ENCODE measurements at places on chromosomes 11 and 22.
A peak's percentile ranks its signal among the peaks of the same experiment; 100 is the strongest.

DNA sequence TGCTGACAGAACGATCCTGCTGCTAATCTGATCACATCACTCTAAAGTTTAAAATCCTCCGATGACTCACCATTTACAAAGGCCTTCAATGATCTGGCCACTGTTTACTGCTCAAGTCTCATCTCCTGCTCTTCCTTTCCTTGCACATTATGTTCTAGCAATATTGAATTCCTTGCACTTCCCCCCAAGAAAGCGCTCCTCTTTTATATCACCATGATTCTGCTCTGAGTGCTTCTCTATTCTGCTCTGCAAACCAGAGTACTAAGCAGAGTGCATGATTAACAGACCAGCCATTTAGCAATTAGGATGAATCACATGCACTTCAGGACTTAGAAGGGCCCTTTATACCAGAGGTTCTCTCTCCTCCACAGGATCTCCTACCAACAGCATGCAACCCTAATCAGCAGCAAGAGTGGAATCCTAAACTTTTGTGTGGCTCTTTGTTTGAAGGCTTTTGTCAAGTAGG, 1122.8 kb upstream of the CCDC90B start:
- no peak overlapping the region for H3K4me3 ChIP-seq
- H3K27me3 ChIP-seq: no peaks in the 10 kb centered on the region
- no peak overlapping the region for H3K27ac ChIP-seq

- no peaks in the 10 kb centered on the region for H3K36me3 ChIP-seq
- DNase-seq: no peak
- H3K27me3 ChIP-seq: no peaks in the 10 kb centered on the region
- H3K4me1 ChIP-seq: no peaks in the 10 kb centered on the region
These were observed 256.9 kb downstream of the SOX6 start for GRCh38 chr11:16099343-16099900.

DNA sequence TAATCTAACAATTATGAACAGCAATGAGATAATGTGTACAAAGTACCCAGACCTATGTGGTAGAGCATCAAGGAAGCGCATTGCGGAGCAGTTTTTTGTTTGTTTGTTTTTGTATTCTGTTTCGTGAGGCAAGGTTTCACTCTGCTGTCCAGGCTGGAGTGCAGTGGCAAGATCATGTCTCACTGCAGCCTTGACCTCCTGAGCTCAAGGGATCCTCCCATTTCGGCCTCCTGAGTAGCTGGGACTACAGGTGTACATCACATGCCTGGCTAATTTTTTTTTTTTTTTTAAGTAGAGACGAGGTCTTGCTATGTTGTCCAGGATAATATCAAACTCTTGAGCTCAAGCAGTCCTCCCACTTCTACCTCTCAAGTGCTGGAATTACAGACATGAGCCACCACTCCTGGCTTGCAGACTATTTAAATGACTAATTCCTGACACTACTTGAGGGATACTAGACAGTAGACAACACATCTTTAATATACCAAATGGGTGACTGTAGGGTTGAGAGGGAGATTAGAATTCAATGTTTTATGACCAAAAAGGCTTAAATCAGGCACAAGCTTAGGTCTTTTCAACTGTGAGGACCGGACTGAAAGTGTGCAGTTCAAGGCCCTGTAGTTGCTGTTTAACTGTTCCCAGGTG, 12.7 kb downstream of the OR51B4 start:
- H3K36me3 ChIP-seq: no peaks in the 10 kb centered on the region
- H3K4me1 ChIP-seq: no peaks in the 10 kb centered on the region
- DNase-seq: no peak
- H3K27ac ChIP-seq: no peak overlapping the region
- no peaks in the 10 kb centered on the region for H3K27me3 ChIP-seq

DNA sequence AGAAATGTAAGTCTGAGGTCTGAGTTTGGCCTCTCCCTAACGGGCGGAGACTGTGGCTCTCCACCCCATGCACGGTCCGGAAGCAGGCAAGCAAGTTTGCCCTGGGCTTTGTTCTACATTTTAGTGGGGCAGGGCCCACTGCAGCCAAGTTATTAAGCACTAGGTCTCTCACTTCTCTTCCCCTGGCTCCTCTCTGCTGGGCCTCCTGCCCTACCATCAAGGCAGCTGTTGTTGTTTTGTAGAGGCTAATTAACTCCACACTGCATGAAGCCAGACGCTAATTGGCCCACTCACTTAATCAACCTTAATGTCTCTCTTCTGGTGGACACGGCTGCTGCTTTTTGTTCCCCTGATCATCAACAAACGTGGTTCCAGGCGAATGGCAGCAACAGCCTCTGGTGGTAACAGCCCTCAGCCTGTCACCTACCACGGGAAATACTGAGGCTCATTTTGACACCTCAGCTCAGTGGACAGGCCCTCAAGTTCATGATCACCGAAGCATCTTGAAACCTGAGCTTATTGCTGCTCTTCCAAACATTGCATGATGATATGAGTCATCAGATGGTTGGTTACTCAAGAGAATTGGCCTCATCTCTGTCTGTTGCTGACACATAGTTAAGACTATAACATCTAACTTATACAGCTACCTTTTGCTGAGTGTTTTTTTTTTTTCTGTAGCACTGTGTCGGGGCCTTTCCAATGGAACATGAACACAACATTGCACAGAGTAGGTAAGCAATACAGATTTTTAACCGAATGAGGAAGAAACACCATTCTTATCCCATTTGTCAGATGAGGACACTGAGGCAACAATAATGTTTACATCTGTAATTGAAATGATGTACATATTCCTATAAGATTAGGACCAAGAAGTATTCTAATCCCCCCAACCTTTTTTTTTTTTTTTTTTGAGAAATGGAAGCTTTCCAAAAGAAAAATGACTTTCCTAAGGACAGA, 20.8 kb upstream of the LMO2 start:
- no peak overlapping the region for H3K27ac ChIP-seq
- H3K27me3 ChIP-seq: peaks cover 81% of the 10 kb centered on the region
- H3K4me1 ChIP-seq: peaks cover 5% of the 10 kb centered on the region
- no peak for DNase-seq

- peaks cover 91% of the 10 kb centered on the region for H3K36me3 ChIP-seq
- no peak for DNase-seq
- peaks cover 29% of the 10 kb centered on the region for H3K4me1 ChIP-seq
- no peak overlapping the region for H3K4me3 ChIP-seq
These were observed 3.9 kb downstream of the ACP2 start for GRCh38 chr11:47244448-47245350.

GRCh38 chr11:41392596-41392995, 66.9 kb downstream of the LRRC4C start:
- H3K4me1 ChIP-seq: no peaks in the 10 kb centered on the region
- no peak overlapping the region for H3K27ac ChIP-seq
- H3K36me3 ChIP-seq: no peaks in the 10 kb centered on the region

DNA sequence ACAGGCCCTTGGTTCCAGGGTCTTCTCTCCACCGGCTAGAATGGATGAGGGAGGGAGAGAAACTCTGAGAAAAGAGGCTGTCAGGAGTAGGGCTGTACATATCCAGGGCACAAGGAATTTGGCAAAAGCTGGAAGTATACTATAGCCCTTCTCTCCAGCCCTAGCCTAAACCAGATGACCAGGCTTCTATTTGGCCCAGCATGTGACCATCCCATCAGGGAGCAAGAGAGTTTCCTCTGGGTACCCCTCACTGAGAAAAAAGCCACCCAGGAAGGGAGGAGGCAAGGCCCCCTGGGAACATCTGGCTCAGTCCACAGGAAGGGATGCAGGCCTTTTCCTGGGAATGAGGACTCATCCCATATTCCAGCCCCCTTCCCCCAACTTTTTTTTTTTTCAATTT, 8.3 kb downstream of the CD44 start:
- peak overlapping the region; percentile 98 for H3K27ac ChIP-seq
- H3K27me3 ChIP-seq: no peaks in the 10 kb centered on the region
- peaks cover 96% of the 10 kb centered on the region for H3K4me1 ChIP-seq
- DNase-seq: no peak

GRCh38 chr11:127859941-127860354, 727.4 kb downstream of the ETS1 start:
- no peak overlapping the region for H3K27ac ChIP-seq
- no peaks in the 10 kb centered on the region for H3K36me3 ChIP-seq
- no peak for DNase-seq

GRCh38 chr11:17978553-17979287, 34.1 kb downstream of the SERGEF start:
- peaks cover 3% of the 10 kb centered on the region for H3K4me1 ChIP-seq
- peaks cover 69% of the 10 kb centered on the region for H3K36me3 ChIP-seq
- H3K27ac ChIP-seq: no peak overlapping the region
- no peaks in the 10 kb centered on the region for H3K27me3 ChIP-seq
- peak; percentile 43 for DNase-seq

DNA sequence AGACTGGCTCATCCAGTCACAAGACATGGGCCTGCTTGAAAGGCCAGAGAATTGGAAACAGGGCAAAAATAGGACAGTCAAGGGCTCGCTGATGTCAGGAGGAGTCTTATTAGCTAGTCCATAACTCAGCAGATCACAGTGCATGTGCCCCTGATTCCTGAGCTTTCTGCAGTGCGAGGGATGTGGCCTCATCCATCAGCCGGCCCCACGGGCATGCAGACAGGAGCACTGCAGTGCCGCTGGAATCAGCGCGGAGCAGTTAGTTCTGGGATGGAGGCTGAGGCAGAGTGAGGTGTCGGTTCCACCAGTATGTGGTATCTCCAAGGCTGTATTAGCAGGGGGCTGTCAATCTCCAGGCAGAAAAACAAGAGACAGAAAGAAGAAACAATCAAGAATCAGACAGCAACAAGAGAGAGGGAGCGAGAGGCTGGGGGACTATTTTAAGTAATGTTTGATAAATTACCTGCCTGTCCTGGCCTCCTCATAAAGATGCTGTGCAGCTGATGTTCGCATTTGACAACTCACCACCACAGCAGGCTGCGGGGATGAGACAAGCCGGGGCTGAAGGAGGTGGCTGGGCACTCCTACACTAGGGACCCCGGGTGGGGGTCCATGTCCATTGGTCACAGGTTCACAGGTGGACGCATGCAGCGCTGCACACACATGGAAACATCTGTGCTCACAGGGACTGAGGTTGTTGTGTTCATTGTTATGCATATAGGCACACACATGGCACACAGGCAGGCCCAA, 167.2 kb downstream of the TRIM29 start:
- H3K4me3 ChIP-seq: no peak overlapping the region
- H3K27me3 ChIP-seq: peaks cover 9% of the 10 kb centered on the region
- H3K36me3 ChIP-seq: no peaks in the 10 kb centered on the region
- H3K4me1 ChIP-seq: no peaks in the 10 kb centered on the region
- no peak for DNase-seq

DNA sequence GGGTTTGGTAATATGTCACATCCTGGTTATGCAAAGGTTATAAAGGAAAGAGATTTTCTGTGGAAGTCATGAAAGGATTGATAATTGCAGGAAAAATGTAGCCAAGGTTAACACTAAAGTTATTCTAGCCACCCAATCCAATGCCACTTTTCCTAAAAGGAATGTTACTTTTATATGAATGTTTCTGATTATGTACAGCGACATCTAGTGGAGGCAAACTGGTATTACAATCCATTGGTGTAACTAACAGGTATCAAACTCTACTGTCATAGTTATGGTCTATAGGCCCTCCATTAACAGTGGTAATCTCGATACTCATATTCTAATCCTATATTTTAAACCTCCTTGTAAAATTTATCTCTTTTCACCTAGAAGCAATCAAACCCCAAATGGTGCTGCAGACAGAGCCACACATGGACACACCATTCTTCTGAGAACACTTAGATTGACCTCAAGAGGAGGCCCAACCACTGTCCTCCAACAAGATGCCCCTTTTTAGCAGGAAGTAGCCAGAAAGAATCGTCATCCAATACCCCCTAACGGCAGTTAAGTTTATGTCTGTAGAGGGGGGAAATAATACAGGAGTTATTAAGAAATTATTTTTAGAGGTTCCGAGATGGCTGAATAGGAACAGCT, 74.9 kb upstream of the RAG2 start:
- no peak overlapping the region for H3K4me3 ChIP-seq
- H3K27me3 ChIP-seq: peaks cover 34% of the 10 kb centered on the region
- DNase-seq: no peak
- H3K36me3 ChIP-seq: no peaks in the 10 kb centered on the region
- no peaks in the 10 kb centered on the region for H3K4me1 ChIP-seq
- H3K27ac ChIP-seq: no peak overlapping the region

DNA sequence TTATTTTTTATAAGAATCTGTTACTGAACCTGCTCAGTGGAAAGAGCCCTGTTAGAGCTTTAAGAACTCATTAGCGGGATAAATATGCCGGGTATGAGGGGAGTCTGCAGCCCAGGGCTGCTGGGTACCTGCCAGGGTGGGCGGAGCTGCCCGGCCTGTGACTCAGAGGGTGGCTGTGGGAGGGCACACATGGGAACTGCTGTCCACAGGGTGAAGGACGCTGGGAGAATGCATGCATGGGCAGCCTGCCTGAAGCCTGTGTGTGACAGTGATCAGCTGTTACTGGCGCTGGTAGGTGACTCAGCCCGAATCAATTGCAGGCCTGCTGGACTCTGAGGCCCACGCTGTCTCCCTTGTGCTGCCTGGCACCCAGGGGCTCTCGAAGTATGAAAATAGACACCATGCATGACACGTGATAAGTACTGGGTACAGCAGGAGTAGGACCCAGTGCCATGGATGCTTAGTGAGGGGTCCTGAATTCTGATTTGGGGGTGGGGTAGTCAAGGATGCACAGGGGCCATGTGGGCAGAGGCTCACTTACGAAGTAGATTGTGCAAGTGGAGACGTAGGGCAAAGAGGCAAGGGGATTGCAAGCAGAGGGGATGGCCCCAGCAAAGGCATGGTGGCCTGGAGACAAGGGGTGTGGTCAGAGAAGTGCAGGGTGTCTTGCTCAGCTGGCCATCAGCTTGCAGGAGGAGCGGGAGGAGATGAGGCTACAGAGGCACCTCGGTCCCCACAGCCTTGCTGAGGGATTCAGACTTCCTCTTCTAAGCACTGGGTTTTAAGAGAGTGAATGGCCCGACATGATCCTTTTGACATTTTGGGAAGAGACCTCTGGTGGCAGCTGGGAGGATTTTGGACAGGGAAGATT, 36.5 kb downstream of the GRIK4 start:
- no peaks in the 10 kb centered on the region for H3K36me3 ChIP-seq
- H3K4me3 ChIP-seq: no peak overlapping the region
- no peaks in the 10 kb centered on the region for H3K4me1 ChIP-seq
- peaks cover 27% of the 10 kb centered on the region for H3K27me3 ChIP-seq

DNA sequence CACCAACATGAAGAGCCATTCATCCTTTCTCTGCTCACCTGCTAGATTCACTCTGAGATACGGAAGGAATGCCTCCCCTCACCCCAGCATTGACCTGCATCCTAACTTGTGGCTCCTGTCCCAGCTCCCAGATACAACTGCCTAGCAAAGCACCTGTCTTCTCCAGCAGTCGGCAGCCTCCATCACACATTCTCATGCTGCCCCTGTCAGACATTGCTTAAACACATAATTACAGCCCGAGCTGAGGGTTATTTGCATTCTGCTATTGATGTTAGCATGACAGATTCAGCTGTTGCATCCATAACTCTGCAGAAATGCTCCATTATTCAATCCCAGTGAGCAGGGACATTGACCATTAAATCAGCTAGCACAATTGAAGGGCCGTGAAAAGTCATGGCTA, 184.4 kb upstream of the NARS2 start:
- no peak for DNase-seq
- no peaks in the 10 kb centered on the region for H3K36me3 ChIP-seq
- H3K4me3 ChIP-seq: no peak overlapping the region
